Endothelial cell of umbilical vein (primary cell): ENCODE measurements at places on chromosomes 2 and 18.

DNA sequence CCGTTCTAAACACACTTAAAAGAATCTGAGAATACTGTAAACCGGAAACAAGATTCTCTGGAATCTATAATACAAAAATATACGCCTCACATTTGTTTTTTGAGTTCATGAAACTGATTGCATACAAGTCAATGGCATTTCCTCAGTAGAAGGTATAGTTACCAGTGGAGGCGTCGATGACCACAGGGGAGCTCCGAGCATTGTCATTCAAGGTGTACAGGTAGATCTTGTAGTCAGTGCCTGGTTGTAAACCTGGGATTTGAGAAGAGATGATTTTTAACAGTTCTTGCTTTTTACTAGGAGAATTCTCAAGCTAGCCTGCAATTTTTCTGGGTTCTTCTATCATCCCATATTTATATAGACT lies 60.4 kb downstream of the FN1 start:
- no peaks in the 10 kb centered on the region for H3K27me3 ChIP-seq
- no peak for DNase-seq
- H3K4me3 ChIP-seq, result no peak overlapping the region
- H3K36me3 ChIP-seq, result peaks cover 52% of the 10 kb centered on the region

DNA sequence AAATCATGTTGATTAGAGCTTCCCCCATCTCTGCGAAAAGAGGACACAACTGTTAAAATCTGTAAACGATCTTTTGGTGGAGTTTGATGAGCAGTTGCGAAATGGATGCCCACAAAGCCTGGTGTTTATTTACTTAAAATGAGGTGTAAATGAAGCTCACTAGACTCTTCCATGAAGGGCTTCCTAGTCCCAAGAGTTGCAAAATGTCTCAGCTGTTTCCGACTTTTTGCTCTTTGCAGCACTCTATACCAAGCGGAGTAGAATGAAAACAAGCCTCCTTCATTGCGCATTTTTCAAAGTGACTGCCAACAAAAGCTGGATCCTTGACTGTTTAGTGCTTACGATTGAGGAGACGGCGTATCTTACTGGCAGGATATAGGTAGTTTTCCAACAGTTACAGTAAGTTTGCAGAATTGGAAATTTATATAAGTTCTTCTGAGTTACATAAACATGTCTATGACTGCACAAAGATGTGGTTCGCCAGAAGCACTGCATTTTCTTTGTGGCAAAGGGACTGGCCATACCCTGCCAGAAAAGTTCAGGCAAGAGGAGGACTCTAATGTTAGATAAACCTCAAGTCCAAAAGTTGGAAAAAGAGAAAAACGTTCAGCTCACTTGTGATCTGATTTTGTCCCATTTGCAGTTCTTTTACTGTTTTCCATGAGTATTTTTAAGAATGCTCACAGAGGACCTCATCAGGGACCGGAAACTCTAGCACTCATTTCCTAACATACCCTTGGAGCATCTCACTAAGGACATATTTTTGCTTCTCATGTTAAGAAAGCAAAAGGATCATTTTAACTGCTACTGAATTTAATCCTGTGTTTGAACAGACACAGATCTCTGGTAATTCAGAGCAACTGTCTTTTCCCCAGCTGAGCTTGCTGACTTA lies 42.7 kb downstream of the COLEC12 start:
- H3K4me1 ChIP-seq, result peaks cover 15% of the 10 kb centered on the region
- no peak overlapping the region for H3K4me3 ChIP-seq
- H3K27me3 ChIP-seq, result no peaks in the 10 kb centered on the region
- H3K36me3 ChIP-seq, result no peaks in the 10 kb centered on the region
- H3K27ac ChIP-seq, result no peak overlapping the region
- peak; percentile 60 for DNase-seq

DNA sequence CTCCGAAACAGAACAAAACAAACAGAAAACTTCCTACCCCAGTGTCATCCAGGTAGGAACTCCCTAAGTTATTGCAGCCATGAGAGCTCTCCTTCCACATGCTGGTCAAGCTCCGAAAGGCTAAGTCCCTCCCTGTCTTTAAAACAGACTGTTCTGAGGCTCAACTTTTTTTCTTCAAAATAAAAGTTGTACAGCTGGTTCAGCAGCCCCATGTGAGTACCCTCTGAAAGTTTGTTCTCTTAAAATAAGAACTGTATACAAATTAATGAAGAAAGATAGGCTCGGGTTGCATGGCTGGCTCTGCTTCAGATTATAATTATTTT lies at the start of gene PDE1A:
PDE1A (minus strand) TSS at position 119 of the 323 bp plus-strand sequence.
- H3K27me3 ChIP-seq, result no peaks in the 10 kb centered on the region
- H3K4me1 ChIP-seq, result no peaks in the 10 kb centered on the region
- no peaks in the 10 kb centered on the region for H3K36me3 ChIP-seq
- H3K27ac ChIP-seq, result no peak within 1 kb of the TSS
- no peak for DNase-seq
- no peak within 1 kb of the TSS for H3K4me3 ChIP-seq

- H3K27me3 ChIP-seq, result no peaks in the 10 kb centered on the region
- H3K4me3 ChIP-seq, result no peak overlapping the region
- DNase-seq, result no peak
- no peak overlapping the region for H3K27ac ChIP-seq
Observed at GRCh38 chr2:12967804-12968203, 251.1 kb downstream of the TRIB2 start.

DNA sequence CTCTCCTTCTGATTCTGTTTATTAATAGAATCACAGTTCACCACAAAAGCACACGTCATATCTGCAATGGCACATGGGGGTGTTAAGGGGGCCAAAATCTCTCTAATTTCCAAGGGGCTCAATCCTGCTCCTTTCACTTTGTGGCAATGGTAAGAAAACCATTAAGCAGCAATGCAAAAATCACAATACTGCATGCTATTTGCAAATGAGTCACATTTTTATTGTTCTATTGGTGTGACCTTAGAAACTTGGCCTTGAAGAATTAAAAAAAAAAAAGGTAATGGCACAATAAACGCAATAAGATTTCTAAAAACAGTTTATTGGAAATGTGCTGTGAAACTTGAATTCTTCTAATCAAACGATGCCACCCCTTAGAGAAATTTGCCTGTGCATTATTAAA lies 251.5 kb downstream of the ZNF521 start:
- H3K27ac ChIP-seq, result no peak overlapping the region
- H3K4me1 ChIP-seq, result peaks cover 58% of the 10 kb centered on the region
- H3K4me3 ChIP-seq, result no peak overlapping the region
- H3K27me3 ChIP-seq, result no peaks in the 10 kb centered on the region
- no peaks in the 10 kb centered on the region for H3K36me3 ChIP-seq
